ENCODE measurements at places on chromosomes 2 and 18. TPM values are rescaled to one million over a fixed set of nuclear protein-coding genes. Genes with fewer than 3 reads are reported as not detected.

- H3K4me1 ChIP-seq, result no peaks in the 10 kb centered on the region
- no peak overlapping the region for H3K27ac ChIP-seq
- no peaks in the 10 kb centered on the region for H3K27me3 ChIP-seq
Observed at GRCh38 chr2:96374211-96374951, 38.8 kb downstream of the NCAPH start.

DNA sequence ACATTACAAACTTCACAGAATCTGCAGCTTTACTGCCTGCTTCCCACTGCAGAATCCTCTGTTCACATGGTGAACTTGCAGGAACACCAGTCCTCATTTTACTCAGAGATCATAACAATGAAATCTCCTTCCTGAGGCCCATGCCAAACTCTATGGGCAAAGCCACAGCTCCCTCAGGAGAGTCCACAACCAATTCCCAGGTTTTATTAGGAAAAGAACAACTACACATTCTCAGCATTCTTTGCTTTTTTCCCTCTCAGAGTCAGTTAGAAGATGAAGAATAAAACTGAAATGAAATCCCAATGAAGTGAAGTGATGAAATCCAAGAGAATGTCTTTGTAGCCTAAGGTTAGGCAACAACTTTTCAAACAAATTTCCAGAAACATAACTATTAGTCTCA, 233.7 kb downstream of the DSEL start:
- no peak overlapping the region for H3K27ac ChIP-seq
- no peaks in the 10 kb centered on the region for H3K27me3 ChIP-seq
- no peaks in the 10 kb centered on the region for H3K36me3 ChIP-seq
- peak; percentile 11 for DNase-seq

GRCh38 chr18:3653851-3654441, 204.0 kb downstream of the TGIF1 start:
- H3K36me3 ChIP-seq, result no peaks in the 10 kb centered on the region
- H3K4me1 ChIP-seq, result peaks cover 25% of the 10 kb centered on the region
- no peak for DNase-seq
- no peaks in the 10 kb centered on the region for H3K27me3 ChIP-seq
- peak overlapping the region; percentile 78 for H3K27ac ChIP-seq

KLF7 gene
- 28.5 TPM for total RNA-seq

UGT1A4 gene
- not detected for total RNA-seq

GRCh38 chr2:197973772-197974171, 169.4 kb downstream of the PLCL1 start:
- H3K36me3 ChIP-seq, result no peaks in the 10 kb centered on the region
- no peak overlapping the region for H3K4me3 ChIP-seq
- H3K4me1 ChIP-seq, result no peaks in the 10 kb centered on the region
- no peak overlapping the region for H3K27ac ChIP-seq
- H3K27me3 ChIP-seq, result no peaks in the 10 kb centered on the region
- no peak for DNase-seq

GRCh38 chr2:32965523-32966171, 18.9 kb downstream of the LTBP1 start:
- no peak overlapping the region for H3K4me3 ChIP-seq
- no peaks in the 10 kb centered on the region for H3K36me3 ChIP-seq
- no peak overlapping the region for H3K27ac ChIP-seq
- H3K27me3 ChIP-seq, result no peaks in the 10 kb centered on the region
- DNase-seq, result no peak

GRCh38 chr2:54336136-54336976, 80.3 kb upstream of the TSPYL6 start:
- peak overlapping the region; percentile 60 for H3K27ac ChIP-seq
- peak; percentile 92 for DNase-seq
- H3K4me1 ChIP-seq, result peaks cover 8% of the 10 kb centered on the region

DNA sequence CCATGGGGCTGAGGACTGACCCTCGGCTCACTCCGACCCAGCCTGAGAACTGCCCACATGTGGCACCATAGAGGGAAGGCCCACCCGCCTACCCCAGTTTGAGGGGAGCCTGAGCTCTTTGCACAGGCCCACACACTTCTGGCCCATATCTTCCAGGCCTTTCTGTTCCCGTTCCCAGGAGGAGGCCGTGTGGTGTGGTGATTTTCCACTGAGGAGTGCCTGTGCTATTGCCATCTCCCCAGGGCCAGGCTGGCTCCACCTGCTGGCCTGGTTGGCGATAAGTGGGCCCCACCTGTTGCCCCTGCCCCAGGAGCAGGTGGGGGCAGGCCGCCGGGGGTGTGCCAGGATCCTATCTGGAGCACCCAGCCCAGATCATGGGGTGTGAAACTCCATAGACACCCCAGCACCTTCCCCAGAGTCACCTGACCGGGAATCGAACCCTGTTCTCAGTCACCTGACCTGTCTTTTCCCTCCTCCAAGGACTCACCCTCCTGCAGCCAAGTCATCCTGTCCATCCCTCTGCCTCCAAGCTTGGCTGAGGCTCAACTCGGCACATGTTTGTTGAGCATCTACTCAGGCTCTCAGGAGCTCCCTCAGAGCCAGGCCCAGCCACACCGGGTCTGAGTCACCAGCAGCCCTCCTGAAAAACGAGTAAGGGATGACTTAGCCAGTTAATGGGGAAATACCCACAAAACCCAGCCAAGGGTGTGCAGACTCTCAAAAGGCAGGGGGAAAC, 120.1 kb downstream of the CYP26B1 start:
- H3K36me3 ChIP-seq, result no peaks in the 10 kb centered on the region
- no peaks in the 10 kb centered on the region for H3K4me1 ChIP-seq
- no peak for DNase-seq

DNA sequence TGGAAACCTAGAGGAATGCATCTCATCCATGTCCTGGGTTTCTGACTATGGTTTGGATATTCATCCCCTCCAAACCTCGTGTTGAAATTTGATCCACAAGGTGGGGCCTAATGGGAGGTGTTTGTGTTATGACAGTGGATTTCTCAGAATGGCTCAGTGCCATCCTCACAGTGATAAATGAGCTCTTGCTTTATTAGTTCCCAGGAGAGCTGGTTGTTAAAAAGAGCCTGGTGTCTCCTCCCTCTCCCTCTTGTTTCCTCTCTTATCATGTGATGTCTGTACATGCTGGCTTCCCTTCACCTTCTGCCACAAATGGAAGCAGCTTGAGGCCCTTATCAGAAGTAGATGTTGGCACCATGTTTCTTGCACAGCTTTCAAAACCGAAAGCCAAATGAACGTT, 424.3 kb downstream of the DCC start:
- no peak overlapping the region for H3K4me3 ChIP-seq
- no peak overlapping the region for H3K27ac ChIP-seq
- DNase-seq, result no peak
- no peaks in the 10 kb centered on the region for H3K4me1 ChIP-seq
- H3K36me3 ChIP-seq, result no peaks in the 10 kb centered on the region

DNA sequence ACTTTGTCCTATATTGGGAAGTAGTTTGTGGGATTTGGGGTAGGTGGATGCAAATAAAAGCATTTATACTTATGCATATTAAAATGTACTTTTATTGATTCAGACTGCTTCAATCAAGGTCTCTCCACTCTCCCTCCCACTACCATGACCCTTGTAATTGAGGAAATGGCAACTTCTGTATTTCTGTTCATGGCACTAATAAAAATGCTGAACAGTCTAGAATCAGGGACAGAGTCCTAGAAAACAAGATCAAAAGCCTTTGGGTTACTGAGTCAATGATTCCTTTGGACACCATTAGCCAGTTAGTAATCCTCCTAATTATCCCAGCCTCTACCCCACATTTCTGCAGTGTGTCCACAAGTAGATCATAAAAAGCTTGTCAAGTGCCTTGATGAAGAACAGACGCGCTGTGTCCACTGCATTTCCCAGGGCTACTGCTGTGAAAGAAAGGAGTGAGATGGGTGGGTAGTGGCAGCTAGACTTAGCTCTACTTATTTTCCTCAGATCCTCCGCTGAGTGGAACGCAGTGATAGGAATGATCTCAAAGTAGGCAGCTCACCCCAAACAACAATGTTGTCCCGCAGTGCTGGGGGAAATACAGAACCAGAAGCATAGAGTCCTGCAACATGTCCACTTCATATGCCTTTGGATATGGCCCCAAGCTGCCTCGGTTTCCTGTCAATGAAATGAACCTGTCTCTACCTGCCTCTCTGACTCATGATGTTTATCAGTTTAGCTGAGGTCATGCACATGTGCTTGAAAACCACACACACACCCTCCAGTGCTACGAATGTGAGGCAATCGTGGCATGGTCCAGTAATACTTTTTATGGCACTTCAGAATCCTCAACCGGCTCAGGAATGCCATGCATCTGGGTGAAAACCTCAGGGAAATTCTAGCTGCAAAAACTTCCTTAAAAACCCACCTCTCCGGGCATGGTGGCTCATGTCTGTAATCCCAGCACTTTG, 115.5 kb downstream of the COL6A3 start:
- no peaks in the 10 kb centered on the region for H3K36me3 ChIP-seq
- H3K4me3 ChIP-seq, result no peak overlapping the region
- no peak overlapping the region for H3K27ac ChIP-seq
- H3K4me1 ChIP-seq, result peaks cover 27% of the 10 kb centered on the region

KLF11 gene
- 2.0 TPM for total RNA-seq

DNA sequence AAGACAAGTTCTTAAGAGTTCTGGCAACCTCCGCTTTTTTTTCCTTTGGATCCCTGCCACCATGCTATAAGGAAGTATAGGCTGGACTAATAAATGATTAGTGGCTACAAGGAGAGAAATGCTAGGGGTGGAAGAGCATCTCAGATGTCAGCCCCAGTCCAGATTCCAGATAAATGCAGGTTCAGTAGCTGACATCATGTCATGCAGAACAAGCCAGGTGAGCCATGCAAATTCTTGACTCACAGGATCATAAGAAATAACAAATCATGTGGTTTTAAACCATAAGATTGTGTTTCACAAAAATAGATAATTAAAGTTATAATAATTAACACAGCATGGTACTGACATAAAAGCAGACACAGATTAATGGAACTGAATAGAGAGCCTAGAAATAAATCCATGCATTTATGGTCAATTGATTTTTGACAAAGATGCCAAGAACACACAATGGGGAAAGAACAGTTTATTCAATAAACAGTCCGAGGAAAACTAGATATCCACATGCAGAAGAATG, 152.9 kb upstream of the SESTD1 start:
- H3K27me3 ChIP-seq, result no peaks in the 10 kb centered on the region
- H3K4me1 ChIP-seq, result no peaks in the 10 kb centered on the region
- no peak overlapping the region for H3K27ac ChIP-seq
- H3K4me3 ChIP-seq, result no peak overlapping the region

- H3K36me3 ChIP-seq, result no peaks in the 10 kb centered on the region
- DNase-seq, result peak; percentile 29
- no peak overlapping the region for H3K4me3 ChIP-seq
- no peak overlapping the region for H3K27ac ChIP-seq
Observed at GRCh38 chr2:101120124-101120996, 30.8 kb downstream of the TBC1D8 start.

CCDC150 gene
- total RNA-seq, result 3.8 TPM

RAB6D gene
- not detected for total RNA-seq

CEP76 gene
- total RNA-seq, result 8.3 TPM

PHOSPHO2 gene
- total RNA-seq, result 0.54 TPM

DNA sequence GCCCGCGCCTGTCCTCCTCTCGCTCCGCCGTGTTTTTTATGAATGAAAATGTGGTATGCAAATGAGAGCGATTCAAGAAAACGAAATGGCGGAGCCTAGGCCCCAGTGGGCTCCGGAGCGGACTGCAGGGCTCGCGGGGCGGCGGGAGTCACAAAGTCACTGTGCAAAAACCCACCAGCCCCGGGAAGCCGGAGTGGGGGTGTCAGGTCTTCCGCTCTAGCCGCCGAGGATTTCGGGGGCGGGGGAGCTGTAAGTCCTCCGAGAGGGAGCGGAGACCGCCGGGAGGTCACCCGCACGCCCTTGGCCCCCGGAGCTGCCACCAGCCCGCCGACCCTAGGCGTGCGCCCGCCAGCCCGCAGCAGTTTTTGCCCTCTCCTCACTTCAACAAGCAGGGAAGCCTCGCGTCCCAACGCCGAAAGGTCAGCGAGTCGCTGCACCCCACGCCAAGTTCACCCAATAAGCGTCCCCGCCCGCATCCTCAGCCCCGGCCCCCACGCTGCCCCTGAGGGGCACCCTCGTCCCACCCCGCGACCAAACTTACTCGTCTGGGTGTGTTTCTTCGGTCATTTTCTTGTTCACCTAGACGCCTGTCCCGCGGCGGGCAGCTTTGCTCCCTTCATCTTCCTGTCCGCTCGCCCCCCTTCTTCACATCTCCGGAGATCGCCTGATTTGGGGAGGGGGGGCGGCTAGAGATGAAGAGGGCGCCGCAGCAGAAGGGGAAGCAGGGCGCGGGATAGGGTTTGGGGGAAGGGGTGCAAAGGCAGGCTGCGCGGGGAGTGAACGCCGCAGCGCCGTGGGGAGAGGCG, 775 bp downstream of the SPRED2 start:
- peak overlapping the region; percentile 79 for H3K27ac ChIP-seq
- no peaks in the 10 kb centered on the region for H3K27me3 ChIP-seq
- DNase-seq, result peak; percentile 33
- peaks cover 3% of the 10 kb centered on the region for H3K4me1 ChIP-seq

- DNase-seq, result no peak
- H3K4me3 ChIP-seq, result no peak overlapping the region
- no peaks in the 10 kb centered on the region for H3K27me3 ChIP-seq
- H3K4me1 ChIP-seq, result no peaks in the 10 kb centered on the region
- H3K36me3 ChIP-seq, result no peaks in the 10 kb centered on the region
- no peak overlapping the region for H3K27ac ChIP-seq
Observed at GRCh38 chr2:143357966-143358365, 228.7 kb downstream of the ARHGAP15 start.

- peak; percentile 63 for DNase-seq
- no peak overlapping the region for H3K27ac ChIP-seq
- H3K27me3 ChIP-seq, result peaks cover 2% of the 10 kb centered on the region
- H3K36me3 ChIP-seq, result no peaks in the 10 kb centered on the region
- H3K4me3 ChIP-seq, result no peak overlapping the region
- peaks cover 5% of the 10 kb centered on the region for H3K4me1 ChIP-seq
Observed at GRCh38 chr2:162123806-162124758, 28.0 kb downstream of the GCG start.

GRCh38 chr2:216142540-216142939, 33.4 kb downstream of the XRCC5 start:
- H3K27ac ChIP-seq, result no peak overlapping the region
- no peak overlapping the region for H3K4me3 ChIP-seq
- peaks cover 52% of the 10 kb centered on the region for H3K36me3 ChIP-seq

GRCh38 chr2:235160281-235160810, 208.5 kb downstream of the SH3BP4 start:
- no peak overlapping the region for H3K4me3 ChIP-seq
- no peak for DNase-seq
- no peaks in the 10 kb centered on the region for H3K4me1 ChIP-seq
- H3K27ac ChIP-seq, result no peak overlapping the region
- no peaks in the 10 kb centered on the region for H3K36me3 ChIP-seq
- H3K27me3 ChIP-seq, result peaks cover 43% of the 10 kb centered on the region

CDH7 gene
- not detected for total RNA-seq

GRCh38 chr18:74360852-74361655, 45.4 kb downstream of the C18orf63 start:
- peaks cover 7% of the 10 kb centered on the region for H3K27me3 ChIP-seq
- no peak overlapping the region for H3K4me3 ChIP-seq
- no peak overlapping the region for H3K27ac ChIP-seq

DNA sequence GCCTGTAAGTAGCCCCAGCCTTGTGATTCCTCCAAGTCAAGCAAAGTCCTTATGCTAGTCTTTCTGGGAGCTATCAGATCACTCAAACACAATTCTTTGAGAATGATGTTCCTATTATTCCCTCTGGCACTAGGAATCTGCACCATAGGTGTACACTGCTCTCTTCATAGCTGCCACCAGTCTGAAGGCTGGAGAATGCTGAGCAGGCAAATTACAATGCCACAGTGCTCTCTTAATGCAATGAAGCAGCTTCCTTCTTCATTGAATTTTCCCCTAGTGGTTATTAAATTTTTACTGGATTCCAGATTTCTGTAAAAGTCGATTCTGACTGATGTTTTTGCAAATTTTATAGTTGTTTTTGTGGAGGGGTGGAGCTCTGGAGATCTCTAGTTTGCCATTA, 84.8 kb downstream of the CCDC178 start:
- no peaks in the 10 kb centered on the region for H3K27me3 ChIP-seq
- H3K36me3 ChIP-seq, result no peaks in the 10 kb centered on the region
- no peak overlapping the region for H3K27ac ChIP-seq
- H3K4me3 ChIP-seq, result no peak overlapping the region

PLEKHM3 gene
- 8.6 TPM for total RNA-seq
